ENCODE measurements at places on chromosomes 2 and 18.

GRCh38 chr2:18209934-18210639 is 331.6 kb downstream of the KCNS3 start:
- DNase-seq, result peak; percentile 96

DNA sequence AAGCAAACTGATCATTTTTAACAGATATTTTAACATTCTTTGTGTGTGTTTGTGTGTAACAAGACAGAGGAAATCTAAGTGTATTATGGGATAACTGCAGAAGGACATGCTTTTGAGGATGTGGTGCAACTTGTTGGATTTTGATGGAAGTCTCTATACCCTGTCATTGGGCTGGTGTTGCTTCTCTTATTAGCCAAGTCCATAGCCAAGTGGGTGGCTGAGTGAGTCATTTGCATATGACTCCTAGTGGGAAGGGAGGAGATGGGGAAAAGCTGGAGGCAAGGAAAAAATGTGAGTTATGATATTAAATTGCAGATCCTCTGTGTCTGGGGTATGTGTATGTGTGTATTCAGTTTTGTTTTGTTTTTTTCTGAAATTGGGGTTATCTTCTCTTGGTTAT is 879.9 kb downstream of the DCC start:
- DNase-seq, result peak; percentile 0

DNA sequence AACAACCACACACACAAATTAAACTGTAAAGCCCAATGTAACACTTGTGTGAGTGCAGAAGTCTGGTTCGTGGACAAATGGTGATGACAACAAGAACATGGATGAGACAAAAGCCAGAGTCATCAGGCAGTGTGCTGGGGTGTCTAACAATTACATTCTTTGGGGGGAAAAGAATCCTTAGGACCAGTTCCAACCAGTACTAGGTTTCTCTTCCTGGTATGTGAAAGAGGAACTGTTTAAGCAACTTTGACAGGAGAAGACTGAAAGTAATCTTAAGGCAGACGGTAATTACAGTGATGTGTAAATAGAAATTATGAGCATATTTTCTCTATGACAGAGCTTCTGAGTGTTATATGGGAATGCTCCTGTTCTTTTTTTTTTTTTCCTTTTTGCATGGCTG is 133.4 kb downstream of the AFF3 start:
- DNase-seq, result no peak

DNA sequence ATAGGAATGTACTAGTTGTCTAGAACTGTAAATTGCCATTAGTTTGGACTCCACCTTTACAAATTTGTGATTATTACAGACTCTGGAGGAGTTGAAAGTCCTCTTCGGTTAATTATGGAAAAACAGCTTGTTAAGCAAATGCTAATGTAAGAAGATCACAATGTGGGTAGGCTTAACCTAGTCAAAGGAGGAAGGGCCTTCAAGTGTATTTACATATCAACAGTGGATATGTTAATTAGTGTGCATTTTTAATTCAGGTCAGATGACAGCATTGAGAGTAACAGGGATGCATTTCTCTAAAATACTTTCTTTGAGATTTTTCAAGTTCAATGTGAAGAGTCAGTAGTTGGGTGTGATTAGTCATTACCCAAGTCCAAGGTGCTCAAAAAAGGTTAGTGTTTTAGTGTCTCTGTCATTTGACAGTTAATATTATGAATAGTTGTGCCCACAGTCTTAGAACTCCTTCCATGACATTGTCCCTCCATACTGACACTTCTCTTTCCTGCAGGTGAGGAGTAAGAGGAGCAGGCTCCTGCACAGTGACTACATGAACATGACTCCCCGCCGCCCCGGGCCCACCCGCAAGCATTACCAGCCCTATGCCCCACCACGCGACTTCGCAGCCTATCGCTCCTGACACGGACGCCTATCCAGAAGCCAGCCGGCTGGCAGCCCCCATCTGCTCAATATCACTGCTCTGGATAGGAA is 28.0 kb downstream of the CD28 start:
- DNase-seq, result no peak

DNA sequence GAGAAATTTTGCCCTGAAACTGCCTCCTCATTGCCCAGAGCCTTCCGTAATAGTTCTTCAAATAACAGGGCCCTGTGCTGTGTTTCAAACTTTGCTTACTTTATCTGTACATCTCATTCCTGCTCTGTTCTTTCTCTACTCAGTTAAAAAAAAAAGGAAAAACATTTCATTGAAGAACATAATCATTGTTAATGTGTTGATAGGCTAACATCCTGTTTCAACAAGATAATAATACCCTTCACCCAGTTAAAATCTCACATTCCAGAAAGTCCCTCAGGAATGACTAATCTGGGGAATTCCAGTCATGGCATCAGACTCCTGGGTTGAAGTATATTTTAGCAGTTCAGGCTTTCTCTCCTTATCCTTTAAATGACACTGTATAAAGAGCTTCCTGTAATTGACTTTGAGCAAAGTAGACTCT is 45.6 kb upstream of the ITGAV start:
- peak; percentile 96 for DNase-seq

DNA sequence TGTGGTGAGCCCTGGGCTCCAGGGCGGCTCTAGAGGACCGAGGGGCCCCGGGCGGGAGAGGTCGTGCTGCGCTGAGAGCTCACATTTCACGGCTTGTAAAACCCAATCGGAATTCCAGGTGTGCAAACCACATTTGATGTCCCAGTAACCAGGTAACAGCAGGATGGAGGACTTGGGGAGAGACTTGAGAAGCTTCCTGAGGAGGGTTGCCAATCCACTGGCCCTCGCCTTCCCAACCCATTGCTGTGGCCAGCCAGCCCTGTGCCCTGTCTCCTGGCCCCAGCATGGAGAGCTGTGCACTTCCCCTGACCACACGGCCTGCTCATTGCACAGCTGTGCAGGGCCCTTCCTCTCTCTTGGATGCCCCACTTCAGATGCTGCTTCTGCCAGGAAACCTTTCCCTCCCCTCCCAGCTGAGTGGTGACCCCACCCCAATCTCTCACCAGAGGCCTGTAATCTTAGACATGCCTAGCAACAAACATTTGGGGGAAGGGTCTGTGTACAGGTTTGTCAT is 39.6 kb downstream of the ASB1 start:
- DNase-seq, result no peak

DNA sequence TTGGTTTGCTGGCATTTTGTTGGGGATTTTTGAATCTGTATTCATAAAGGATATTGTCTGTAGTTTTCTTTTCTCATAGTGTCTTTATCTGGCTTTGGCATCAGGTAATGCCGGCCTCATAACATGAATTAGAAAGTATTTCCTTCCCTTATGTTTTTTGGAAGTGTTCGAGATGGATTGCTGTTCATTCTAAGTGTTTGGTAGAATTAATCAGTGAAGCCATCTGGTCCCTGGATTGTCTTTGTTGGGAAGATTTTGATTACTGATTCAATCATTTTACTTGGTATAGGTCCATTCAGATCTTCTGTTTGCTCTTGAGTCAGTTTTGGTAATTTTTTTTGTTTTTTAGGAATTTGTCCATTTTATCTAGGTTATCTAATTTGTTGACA is 22.3 kb downstream of the KIAA1328 start:
- DNase-seq, result no peak

DNA sequence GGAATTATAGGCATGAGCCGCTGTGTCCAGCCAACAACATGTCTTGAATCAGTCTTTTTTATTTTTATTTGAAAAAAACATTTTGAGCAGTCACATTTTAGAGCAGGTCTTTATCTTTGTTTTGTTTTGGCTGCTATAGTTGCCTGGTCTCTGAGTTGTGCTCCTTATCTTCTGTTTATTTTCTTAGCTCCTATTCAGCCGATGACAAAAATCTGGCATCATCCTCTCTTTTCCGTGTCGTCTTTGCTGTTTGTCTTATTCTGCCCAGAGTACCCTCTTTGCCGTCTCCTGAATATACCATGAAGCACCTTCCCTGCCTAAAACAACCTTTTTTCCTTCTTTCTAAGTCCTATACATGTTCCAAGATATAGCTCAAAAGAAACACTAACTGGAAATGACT is 201.1 kb downstream of the THSD7B start:
- no peak for DNase-seq

GRCh38 chr2:38586931-38587330 is 15.8 kb downstream of the HNRNPLL start:
- no peak for DNase-seq

DNA sequence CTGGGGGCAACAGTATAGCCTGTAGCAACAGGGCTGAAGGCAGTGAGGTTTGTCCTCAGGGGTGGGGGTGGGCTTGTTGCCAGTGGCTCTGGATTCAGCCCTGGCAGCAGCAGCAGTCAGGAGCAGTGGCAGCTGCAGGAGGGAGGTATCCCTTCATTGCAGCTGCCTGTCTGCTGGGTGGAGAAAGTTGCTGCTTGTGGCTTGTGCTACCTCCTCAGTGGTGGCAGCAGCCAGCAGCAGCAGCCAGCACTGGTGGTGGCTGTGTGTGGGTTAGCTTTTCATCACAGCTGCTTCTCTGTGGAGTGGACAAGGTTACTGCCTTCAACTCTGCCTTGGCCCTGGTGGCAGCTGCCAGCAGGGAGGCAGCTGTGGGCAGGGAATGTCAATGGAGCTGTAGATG is 94.9 kb downstream of the ARL6IP6 start:
- no peak for DNase-seq

- DNase-seq, result no peak
These were observed at the start of gene POU3F3 for GRCh38 chr2:104853534-104854497. Gene POU3F3, plus strand, starts transcription at chr2:104854115. Its CDS starts 1,396 bp downstream, at chr2:104855511.

DNA sequence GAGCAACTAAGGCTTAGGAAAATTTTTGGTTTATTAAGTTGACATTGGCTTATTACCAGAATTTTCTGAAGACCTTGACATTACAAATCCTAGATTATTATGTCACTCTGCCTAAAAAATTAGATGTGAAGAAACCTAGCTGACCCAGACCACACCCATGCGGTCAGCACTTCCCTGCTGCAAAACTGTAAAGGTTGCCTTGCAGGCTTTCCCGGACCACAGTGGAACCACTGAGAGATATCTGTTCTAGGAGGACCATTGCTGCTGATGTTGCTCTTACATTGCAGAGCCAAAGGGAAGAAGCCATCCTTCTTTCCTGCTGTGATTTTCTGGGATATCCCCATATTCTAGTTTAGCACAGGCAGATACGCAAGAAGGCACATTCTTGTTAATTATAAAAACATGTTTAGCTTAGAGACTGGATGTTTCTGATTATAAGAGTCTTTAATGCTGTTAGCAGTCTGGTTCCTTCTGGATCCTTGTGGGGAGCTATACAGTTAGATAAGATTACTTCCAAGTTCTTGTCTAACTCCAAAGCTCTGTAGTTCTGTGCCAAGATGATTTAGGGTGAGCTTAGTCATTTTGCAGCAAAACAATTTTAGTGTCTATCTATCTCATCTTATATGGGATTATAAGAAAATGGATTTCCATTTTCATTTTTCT is 70.2 kb downstream of the AOX1 start:
- no peak for DNase-seq

DNA sequence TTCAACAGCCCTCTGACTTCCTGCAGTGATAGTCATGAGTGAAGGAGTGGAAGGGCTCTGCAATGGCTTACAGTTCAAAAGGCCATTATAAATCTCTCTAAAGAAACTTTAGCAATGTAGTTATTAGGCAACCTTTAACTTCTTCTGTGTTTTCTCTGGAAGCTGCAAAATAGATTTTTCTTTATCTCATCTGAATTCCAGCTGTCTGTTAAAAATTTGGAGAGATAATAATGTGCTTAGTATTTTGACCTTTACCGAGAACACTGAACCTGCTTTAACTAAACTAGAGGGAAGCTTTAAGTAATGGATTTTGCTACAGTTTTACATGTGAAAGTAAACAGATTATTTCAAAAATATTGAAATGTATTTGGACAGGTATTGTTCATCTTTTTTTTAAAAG is 847.9 kb downstream of the ERBB4 start:
- DNase-seq, result no peak

DNA sequence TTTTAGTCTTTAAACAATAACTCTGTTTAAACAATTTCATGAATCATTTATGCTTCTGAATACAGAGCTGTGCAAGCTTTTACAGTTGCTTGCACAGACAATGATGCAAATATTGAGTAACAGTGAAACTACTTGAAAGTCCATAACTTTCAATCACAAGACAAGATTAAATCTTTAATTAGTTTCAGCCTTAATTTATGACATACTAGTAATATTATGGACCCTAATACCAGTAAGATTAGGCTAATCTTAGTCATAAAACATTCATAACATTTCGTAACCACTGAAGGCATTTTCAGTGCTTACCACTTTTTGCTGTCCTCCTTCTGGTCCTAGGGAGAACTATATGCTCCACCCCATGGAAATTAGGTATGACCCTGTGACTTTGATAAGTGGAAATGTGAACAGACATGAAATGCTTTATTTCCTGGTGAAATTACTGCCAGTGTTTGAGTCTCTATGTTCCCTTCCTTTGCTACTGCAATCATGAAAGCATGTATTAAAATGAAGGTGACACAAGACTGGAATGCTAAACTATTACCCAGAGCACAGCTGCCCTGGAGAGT is 1.8 kb upstream of the COBLL1 start:
- peak; percentile 93 for DNase-seq

- no peak for DNase-seq
These were observed 921.2 kb downstream of the DCC start for GRCh38 chr18:53261241-53261640.

DNA sequence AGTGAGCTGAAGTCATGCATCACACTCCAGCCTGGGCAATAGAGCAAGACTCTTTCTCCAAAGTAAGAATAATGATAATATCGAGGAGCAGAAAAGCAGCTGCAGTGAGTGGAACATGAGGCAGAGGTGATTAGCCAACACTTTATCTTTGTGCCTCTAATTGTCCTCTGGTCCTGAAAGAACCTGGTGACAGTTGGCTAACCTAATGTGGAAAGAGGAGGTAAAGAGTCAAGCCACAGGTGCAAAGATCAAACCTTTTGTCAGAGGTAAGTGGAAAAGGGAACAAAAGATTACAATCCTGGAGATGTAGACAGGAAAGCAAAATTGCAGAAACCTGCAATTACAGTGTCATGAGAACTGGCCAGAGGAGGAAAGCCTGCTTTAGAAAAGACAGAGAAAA is 53.5 kb upstream of the LCLAT1 start:
- no peak for DNase-seq
